ENCODE measurements at places on chromosomes 4 and X. TPM values are rescaled to one million over a fixed set of nuclear protein-coding genes. Genes with fewer than 3 reads are reported as not detected.

Gene MAGEA6
- total RNA-seq, result not detected

Gene VCX3A
- 0.38 TPM for total RNA-seq

Gene SOWAHB
- total RNA-seq, result 1.1 TPM

Gene NCAPG
- 47.4 TPM for total RNA-seq

Gene SSX1
- total RNA-seq, result not detected

Gene PABPC5
- 2.5 TPM for total RNA-seq

Gene ARR3
- not detected for total RNA-seq

Gene AFF1
- total RNA-seq, result 134 TPM

Gene BMX
- total RNA-seq, result not detected

GRCh38 chr4:8410066-8410625, 30.4 kb downstream of the ACOX3 start:
- no peak for DNase-seq
- no peak overlapping the region for H3K27ac ChIP-seq
- H3K36me3 ChIP-seq, result peaks cover 94% of the 10 kb centered on the region
- no peaks in the 10 kb centered on the region for H3K4me1 ChIP-seq
- no peaks in the 10 kb centered on the region for H3K27me3 ChIP-seq

- no peaks in the 10 kb centered on the region for H3K27me3 ChIP-seq
- no peak overlapping the region for H3K4me3 ChIP-seq
- no peak for DNase-seq
- no peak overlapping the region for H3K27ac ChIP-seq
Measured at GRCh38 chr4:71426381-71427042, 87.7 kb downstream of the SLC4A4 start.

GRCh38 chr4:89439533-89439932, 131.9 kb upstream of the GPRIN3 start:
- no peaks in the 10 kb centered on the region for H3K27me3 ChIP-seq
- no peaks in the 10 kb centered on the region for H3K36me3 ChIP-seq
- no peak overlapping the region for H3K27ac ChIP-seq
- DNase-seq, result no peak
- no peaks in the 10 kb centered on the region for H3K4me1 ChIP-seq
- H3K4me3 ChIP-seq, result no peak overlapping the region

DNA sequence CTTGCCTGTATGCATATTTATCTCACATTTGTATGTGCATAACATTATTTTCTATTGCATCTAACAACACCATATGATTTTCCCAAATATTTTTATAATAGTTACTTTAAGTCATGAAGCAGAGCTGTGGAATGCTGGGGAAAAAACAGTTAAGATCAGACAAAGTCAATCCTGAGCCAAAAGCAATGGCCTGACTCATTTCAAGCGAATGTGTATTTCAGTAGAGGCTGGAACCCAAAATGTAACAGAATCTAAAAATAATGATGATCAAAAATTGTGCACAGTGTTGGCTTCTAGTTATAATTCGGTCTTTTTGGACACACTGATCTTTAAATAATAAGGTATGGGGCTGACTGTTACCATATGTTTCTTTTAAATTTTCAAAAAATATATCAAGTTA, 516.2 kb upstream of the ADGRL3 start:
- no peak overlapping the region for H3K27ac ChIP-seq
- DNase-seq, result no peak
- no peaks in the 10 kb centered on the region for H3K4me1 ChIP-seq
- H3K27me3 ChIP-seq, result no peaks in the 10 kb centered on the region

DNA sequence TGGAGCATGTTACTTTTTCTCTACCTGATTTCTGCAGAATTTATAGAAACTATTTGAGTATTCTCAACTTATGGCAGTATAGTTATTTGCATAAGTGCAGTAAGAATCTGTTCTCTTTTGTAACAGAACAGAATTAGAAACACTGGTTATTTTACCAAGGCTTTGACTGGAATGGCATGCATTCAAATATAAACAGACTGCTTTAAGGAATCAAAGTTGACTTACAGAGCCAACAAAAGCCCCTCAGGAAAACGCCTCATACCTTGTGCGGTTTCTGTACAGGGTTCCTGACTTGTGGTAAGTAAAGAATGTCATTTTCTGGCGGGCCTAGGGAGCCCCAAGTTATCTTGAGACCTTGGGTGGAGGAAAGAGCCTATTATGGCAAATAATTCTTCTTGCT, 97.1 kb downstream of the GPR143 start:
- no peak for DNase-seq
- H3K27me3 ChIP-seq, result no peaks in the 10 kb centered on the region
- no peaks in the 10 kb centered on the region for H3K4me1 ChIP-seq
- H3K27ac ChIP-seq, result no peak overlapping the region
- H3K36me3 ChIP-seq, result no peaks in the 10 kb centered on the region

- H3K4me3 ChIP-seq, result no peak overlapping the region
- no peaks in the 10 kb centered on the region for H3K27me3 ChIP-seq
- H3K36me3 ChIP-seq, result no peaks in the 10 kb centered on the region
Measured at GRCh38 chrX:117196481-117196880, 733.7 kb upstream of the CT83 start.

DNA sequence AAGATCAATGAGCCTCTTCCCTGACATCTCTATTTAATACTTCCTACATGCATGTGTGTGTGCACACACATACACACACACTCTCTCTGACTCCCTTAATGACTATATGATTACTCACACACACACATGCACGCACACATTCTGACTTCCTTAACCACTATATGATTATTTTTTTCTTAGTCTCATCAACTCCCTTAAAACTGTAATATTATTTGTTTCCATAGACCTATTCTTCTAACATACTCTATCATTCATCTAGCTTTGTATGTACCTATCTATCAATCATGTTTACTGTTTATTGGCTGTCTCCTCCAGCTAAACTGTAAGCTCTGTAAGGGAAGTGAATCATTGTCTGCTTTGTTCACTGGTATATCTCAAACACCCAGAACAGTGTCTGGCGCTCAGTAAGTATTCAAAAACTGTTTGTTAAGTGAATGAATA, 236.6 kb downstream of the RASL11B start:
- H3K36me3 ChIP-seq, result no peaks in the 10 kb centered on the region
- no peak overlapping the region for H3K4me3 ChIP-seq
- H3K27ac ChIP-seq, result no peak overlapping the region
- H3K4me1 ChIP-seq, result no peaks in the 10 kb centered on the region

DNA sequence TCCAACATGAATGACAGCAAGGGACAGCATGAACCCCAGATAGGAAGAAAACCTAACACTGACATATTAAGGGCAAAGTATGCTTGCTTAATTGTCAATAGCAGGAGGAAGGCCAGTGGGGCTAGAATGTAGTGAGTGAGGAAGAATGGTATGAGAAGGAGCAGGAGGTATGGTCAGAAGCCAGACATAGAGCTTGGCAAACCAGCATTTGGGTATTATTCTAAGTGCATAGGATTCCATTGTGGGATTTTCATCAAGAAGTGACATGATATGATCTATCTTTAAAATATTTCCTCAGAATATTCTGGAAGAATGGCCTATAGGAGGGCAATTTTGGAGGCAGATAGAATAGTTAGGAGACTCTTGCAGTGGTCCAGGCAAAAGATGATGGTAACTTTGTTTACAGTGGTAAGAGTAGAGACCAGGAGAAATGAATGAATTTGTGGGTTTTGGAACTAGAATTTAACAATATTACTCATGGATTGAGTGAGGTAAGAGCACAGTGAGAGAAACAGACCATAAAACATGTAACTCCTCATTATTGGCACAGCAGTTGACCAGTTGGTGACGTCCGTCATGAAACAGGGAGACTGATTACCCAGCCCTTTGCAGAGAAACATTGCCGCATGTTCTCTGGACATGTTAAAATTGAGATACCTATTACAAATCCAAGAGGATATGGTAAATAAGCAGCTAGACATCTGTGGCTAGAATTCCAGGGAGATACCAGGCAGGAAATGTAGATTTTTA, 246.5 kb upstream of the HS3ST1 start:
- no peak for DNase-seq
- H3K36me3 ChIP-seq, result no peaks in the 10 kb centered on the region
- no peak overlapping the region for H3K4me3 ChIP-seq
- no peaks in the 10 kb centered on the region for H3K4me1 ChIP-seq
- no peaks in the 10 kb centered on the region for H3K27me3 ChIP-seq

GRCh38 chrX:96394598-96394997, 290.0 kb upstream of the DIAPH2 start:
- H3K27me3 ChIP-seq, result no peaks in the 10 kb centered on the region
- no peak for DNase-seq
- no peak overlapping the region for H3K4me3 ChIP-seq
- H3K27ac ChIP-seq, result no peak overlapping the region
- H3K4me1 ChIP-seq, result no peaks in the 10 kb centered on the region
- H3K36me3 ChIP-seq, result no peaks in the 10 kb centered on the region

GRCh38 chr4:36115312-36115711, 129.0 kb downstream of the ARAP2 start:
- H3K4me3 ChIP-seq, result no peak overlapping the region
- H3K36me3 ChIP-seq, result no peaks in the 10 kb centered on the region
- H3K27me3 ChIP-seq, result no peaks in the 10 kb centered on the region
- DNase-seq, result no peak

GRCh38 chrX:31487951-31488350, 416.1 kb upstream of the FTHL17 start:
- no peaks in the 10 kb centered on the region for H3K4me1 ChIP-seq
- no peak overlapping the region for H3K4me3 ChIP-seq
- no peak for DNase-seq
- H3K36me3 ChIP-seq, result no peaks in the 10 kb centered on the region
- H3K27ac ChIP-seq, result no peak overlapping the region

GRCh38 chr4:80448056-80448455, 112.5 kb downstream of the CFAP299 start:
- no peaks in the 10 kb centered on the region for H3K36me3 ChIP-seq
- H3K27me3 ChIP-seq, result no peaks in the 10 kb centered on the region
- no peaks in the 10 kb centered on the region for H3K4me1 ChIP-seq
- H3K27ac ChIP-seq, result no peak overlapping the region
- H3K4me3 ChIP-seq, result no peak overlapping the region

DNA sequence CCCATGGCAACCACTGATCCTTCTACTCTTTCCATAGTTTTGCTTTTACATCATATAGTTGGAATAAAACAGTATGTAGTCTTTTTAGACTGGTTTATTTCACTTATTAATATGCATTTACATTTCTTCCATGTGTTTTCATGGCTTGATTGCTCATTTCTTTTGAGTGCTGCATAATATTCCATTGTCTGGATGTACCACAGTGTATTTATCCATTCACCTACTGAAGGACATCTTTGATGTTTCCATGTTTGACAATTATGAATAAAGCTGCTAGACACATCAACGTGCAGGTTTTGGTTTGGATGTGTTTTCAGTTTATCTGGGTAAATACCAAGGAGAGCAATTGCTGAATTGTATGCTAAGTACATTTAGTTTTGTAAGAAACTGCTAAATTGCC, 13.7 kb upstream of the GPRASP1 start:
- peaks cover 5% of the 10 kb centered on the region for H3K36me3 ChIP-seq
- DNase-seq, result no peak
- H3K27ac ChIP-seq, result no peak overlapping the region
- H3K27me3 ChIP-seq, result no peaks in the 10 kb centered on the region
- no peaks in the 10 kb centered on the region for H3K4me1 ChIP-seq

- no peak overlapping the region for H3K27ac ChIP-seq
- H3K27me3 ChIP-seq, result no peaks in the 10 kb centered on the region
- no peak for DNase-seq
- H3K36me3 ChIP-seq, result peaks cover 92% of the 10 kb centered on the region
- no peak overlapping the region for H3K4me3 ChIP-seq
Measured at GRCh38 chr4:10088135-10089010, 28.2 kb downstream of the WDR1 start.

DNA sequence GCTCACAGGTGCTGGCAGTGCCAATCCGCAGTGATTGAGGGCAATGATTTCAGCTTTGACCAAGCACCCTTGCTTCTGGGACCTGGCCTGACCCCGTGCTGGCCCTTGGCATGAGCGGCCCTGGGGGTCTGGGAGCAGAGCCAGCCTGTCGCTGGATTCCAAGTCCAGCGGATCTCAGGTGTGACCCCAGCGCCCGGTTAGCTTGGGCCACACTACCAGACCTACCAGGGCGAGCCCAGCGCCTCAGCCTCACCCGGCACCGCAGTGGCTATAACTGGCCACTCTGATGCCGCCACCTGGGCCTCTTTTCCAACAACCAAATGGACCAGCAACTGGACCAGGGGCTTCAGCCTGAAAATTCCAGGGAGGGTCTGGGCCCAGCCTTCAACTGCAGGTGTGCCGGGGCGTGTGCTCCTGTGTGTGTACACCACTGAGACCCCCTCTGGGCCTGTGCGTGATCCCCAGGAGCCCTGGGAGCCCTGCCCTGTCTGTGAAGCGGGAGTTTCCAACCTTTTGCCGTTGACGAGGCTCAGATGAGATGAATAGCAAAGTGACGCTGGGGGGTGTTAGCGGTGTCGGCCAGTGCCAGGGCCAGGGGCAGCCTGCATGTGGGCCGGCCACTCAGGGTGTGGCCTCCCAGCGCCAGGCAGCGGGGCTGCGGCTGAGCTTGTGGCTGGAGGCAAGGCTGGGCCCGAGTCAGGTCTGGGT, 658 bp downstream of the SH3TC1 start:
- no peak for DNase-seq
- no peaks in the 10 kb centered on the region for H3K27me3 ChIP-seq
- H3K4me1 ChIP-seq, result no peaks in the 10 kb centered on the region

- H3K36me3 ChIP-seq, result peaks cover 6% of the 10 kb centered on the region
- DNase-seq, result no peak
- no peaks in the 10 kb centered on the region for H3K4me1 ChIP-seq
- H3K27ac ChIP-seq, result no peak overlapping the region
Measured at GRCh38 chr4:150598909-150599308, 17.0 kb downstream of the MAB21L2 start.

DNA sequence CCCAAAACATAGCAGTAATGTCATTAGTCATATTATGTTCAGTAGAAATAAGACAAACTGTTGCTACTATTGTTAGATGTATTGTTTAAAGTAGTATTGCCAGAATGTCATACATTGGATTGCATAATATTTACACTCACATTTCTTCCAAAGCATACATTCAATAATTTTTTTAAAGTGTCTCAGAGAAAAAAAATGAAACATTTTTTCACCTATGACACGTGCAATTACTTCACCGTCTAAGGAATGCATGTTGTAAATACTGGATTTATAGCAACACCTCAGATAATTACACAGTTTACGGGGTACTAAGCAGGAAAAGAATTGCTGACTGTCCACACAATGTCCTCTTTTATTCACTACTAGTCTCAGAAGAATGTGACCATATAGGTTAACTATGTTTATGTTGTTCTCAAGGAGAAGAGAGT, 162.1 kb downstream of the PCDH18 start:
- H3K36me3 ChIP-seq, result no peaks in the 10 kb centered on the region
- no peak overlapping the region for H3K27ac ChIP-seq
- H3K4me1 ChIP-seq, result no peaks in the 10 kb centered on the region

DNA sequence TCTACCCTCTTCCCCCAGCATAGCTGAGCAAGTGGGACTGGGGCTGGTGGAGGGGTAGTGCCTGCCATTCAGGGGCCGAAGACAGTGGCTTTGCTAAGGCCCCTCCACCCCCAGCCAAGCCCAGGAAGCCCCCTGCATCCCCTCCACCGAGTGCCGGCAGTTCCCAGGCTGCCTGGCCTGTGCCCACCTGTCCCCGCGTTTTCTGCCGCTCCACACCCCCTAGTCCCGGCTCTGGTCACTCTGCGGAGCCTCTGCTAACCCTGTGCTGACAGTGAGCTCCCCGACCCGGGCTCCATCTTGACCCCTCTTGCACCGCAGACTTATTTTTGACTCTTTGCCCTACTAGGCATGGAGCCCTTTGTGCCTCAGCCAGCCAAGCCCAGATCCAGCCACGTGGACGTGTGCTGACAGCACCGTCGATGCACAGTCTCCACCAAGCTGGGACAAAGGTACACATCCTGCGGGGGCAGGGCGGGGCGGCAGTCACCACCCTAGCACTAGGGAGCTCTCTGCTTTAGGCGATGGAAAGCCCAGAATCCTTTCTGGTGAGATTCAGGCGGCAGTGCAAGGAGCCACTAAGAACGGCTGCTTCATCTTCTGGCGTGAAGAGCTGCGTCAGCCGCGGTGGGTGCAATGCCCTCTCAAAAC, 96.6 kb downstream of the PHKA2 start:
- H3K4me3 ChIP-seq, result no peak overlapping the region
- H3K27me3 ChIP-seq, result no peaks in the 10 kb centered on the region
- peak; percentile 49 for DNase-seq
- no peak overlapping the region for H3K27ac ChIP-seq
- no peaks in the 10 kb centered on the region for H3K36me3 ChIP-seq
